ENCODE measurements at places on chromosomes 1 and 21. TPM values are rescaled to one million over a fixed set of nuclear protein-coding genes. Genes with fewer than 3 reads are reported as not detected.

DNA sequence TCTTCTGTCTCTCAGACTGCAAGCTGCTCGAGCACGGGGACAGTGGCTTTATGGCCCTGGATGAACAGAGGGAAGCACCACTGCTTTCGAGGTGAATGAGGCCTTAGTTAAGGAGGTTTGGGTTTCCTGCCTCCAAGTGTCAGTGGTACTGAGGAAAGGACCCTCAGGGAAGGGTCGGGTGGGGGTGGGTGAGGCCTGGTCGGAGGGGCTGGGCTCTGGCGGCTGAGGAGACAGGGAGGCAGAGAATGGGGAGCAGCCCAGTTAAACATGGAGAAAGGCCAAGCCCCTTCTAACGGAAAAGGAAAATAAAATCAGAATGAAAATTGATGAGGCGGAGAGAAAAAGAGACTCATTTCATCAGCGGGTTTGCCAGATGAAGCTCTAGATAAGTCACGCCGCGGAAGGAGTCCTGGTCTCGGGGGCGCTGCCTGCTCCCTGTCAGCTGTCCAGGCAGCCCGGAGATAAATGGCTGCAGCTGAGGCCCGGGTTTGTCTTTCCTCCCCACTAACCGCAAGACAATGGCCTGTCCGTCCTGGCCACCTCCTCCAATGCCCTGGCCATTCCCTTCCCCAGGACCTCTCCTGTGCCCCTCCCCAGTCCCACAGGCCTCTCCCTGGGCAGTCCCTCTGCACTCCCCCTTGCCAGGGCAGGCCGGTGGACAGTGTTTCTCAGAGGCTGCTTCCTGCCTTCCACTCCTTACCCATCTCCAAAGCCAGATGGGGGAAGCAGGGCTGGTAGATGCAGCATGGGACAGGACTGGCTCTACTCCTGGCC, 55.2 kb downstream of the LRRN2 start:
- DNase-seq = no peak

- DNase-seq = peak; percentile 34
These were observed 18.2 kb upstream of the MSTO1 start for GRCh38 chr1:155591770-155592169.

- no peak for DNase-seq
These were observed 3.1 kb upstream of the PRKCZ start for GRCh38 chr1:2046953-2047748.

SPATA45 gene
- total RNA-seq = not detected

- DNase-seq = no peak
These were observed 38.7 kb upstream of the GPR157 start for GRCh38 chr1:9167638-9168037.

- DNase-seq = peak; percentile 12
These were observed 166.1 kb downstream of the PDE4B start for GRCh38 chr1:65958561-65959350.

GRCh38 chr1:64263335-64263734, 59.9 kb downstream of the UBE2U start:
- DNase-seq = no peak

DNA sequence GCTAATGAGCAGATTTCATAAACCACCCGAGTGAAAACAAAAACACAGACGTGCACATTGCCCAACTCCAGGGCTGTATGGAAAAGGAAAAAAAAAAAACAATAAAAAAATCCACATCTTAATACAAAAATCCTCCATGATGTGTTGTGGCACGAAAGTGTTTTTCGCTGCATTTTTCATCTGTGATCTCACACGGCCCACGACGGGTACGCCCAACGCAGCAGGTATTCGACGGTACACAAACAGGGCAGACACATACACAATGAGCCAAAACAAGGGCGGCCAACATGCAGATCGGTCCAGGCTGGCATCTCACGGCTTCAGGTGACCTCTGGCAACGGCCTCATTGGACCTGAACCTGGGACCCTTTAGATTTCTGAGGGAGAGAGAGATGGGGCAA, 31.1 kb downstream of the CASZ1 start:
- DNase-seq = no peak

DNA sequence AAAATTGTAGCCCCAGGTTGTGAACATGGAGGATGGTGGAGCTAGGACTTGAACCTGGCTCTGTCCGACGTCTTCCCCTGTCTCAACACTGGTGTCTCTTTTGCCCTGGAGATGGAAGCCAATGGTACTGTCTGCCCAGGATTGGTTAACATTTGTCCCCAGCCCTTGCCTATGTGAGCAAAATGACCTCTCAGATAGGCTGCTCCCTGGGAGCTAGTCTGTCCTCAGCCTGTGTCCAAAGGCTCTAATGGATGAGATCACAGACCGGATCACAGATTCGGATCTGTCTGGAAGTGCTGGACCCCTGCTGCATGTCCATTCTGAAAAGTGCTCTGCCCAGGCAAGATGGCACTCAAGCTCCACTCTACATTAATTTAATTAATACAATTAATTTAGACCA, 394.4 kb upstream of the VAMP3 start:
- no peak for DNase-seq

DNA sequence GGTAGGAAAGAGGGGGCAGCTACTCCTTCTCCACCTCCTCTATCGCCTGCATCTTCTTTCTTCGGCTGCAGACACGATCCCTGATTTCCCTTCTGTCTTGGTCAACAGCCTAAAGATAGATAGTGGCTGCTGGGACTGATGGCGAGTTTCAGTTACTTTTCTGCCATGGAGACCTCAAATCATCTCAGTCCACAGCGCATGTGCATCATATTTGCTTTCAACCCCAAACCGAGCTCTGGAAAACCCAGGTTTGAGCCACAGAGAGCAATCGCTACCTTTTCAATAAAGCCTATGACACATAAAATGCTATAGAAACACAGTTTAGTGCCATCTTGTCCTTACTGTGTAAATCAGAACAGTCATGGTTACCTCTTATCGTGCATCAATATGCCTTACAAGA, 142.9 kb upstream of the IRF2BP2 start:
- DNase-seq = no peak

DNA sequence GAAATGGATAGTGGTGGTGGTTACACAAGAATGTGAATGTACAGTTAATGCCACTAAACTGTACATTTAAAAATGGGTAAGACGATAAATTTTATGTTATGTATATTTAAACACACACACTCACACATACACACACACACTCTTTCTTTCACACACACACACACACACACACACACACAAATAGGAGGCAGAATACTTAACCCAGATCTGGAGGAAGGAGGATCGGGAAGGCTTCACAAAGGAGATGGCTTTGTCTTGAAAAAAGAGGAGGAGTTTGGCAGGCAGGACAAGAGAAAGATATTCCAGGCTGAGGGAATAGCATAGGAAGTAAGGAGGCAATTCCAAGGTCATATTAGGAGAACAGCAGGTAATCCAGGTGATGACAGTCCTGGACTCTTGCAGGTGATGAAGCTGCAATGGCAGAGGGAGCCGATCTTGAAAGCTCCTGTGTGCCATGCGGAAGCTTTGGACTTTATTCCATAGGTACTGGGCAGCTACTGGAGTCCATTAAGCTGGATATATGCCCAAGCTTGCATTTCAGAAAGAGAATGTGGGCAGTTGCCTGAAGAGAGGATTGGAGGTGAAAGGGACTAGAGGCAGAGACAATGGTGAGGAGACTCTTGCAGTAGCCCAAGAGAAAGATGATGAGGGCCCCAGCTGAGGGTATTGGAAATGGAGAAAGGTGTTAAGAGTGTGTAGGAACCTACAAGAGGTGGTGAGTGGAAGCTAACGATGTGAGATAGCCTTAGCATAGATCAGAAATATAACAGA, 15.4 kb upstream of the LYST start:
- no peak for DNase-seq

- DNase-seq = no peak
These were observed 350.6 kb upstream of the NCAM2 start for GRCh38 chr21:20647607-20648006.

GRCh38 chr1:108089477-108089876, 110.7 kb downstream of the SLC25A24 start:
- no peak for DNase-seq

GRCh38 chr1:212864201-212864600, 6.1 kb downstream of the FLVCR1 start:
- DNase-seq = no peak

RIPPLY3 gene
- total RNA-seq = not detected

GRCh38 chr1:66295803-66296202, 238.2 kb upstream of the SGIP1 start:
- no peak for DNase-seq

COL11A1 gene
- not detected for total RNA-seq

- DNase-seq = no peak
These were observed 203.8 kb downstream of the LMX1A start for GRCh38 chr1:165152727-165153126.

DNA sequence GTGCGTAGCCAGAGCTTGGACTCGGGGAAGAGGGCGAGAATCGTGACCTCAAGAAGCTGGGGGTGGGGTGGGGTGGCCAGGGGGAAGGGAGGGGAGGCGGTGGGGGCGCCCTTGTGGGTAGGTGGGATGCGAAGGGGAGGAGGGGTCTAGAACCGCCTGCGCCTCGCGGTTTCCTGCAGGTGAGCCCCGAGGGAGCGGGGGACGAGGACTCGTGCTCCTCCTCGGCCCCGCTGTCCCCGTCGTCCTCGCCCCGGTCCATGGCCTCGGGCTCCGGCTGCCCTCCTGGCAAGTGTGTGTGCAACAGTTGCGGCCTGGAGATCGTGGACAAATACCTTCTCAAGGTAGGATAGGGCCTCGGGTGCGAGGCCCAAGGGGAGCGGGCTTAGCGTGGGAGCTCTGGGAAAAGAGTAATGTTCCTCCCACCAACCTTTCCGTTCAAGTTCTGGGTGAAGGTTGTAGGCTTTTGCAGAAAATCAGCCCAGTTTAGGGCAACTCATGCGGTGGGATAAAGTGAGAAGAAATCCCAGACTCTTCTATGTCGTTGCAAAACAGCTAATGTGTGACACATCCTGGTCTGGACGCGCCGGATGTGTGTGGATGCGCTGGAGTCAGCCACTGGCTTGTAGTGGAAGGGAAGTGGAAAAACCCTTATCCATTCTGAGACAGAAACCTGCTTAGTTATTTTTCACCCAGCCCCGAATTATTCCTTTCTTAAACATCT, 2.9 kb downstream of the LHX8 start:
- DNase-seq = no peak

ESPN gene
- 0.83 TPM for total RNA-seq

DNA sequence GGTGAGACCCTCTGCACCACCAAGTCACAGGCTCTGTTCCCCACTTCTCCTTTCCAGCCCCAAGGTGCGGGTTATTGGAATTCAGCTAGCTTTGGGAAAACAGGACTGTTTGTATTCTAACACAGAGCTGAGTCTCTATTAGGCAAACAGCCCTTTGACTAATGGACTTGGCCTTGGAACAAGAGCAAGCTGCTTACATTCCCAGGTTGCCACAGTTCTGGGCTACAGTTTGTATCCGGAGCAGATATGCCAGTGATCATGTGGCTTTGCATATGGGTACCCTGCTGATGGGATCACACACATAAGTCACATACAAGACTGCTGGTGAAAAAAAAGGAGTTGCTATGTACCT, 110.5 kb upstream of the COA6 start:
- no peak for DNase-seq

GRCh38 chr21:42905195-42905594, 12.1 kb downstream of the NDUFV3 start:
- no peak for DNase-seq

DNA sequence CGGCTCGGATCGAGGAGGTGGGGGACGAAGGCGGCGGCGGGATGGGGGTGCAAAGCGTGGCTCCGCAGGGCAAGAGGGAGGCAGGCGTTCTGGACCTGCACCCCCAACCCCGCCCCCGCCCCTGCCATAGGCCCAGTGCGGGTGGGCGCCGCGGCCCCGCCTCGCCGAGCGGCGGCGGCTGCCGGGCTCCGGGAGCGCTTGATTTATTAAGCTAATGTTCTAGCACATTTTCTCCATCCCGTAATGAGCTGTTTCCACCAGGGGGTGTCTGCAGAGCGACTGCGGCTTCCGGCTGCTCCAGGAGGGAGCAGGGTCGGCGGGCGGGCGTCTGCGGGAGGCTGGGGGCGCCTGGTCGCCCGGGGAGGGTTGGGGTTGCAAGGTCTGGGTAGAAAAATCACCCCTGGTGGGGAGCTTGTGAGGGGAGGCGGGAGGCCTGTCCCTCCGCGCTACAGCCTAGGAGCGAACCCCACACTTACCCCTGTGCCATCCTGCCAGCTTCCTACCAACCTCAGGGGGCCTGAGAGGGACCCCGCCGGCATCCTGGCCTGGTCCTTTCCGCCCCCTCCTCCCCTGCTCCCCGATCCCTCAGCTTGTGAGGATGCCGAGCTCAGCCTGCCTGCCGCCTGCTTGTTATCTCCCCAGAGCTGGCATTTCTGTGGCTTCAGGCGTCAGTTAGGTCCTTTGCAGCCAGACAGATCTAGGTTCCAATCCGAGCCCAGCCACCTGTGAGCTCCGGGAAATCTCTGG, 48.5 kb upstream of the ACOT11 start:
- peak; percentile 58 for DNase-seq

- no peak for DNase-seq
These were observed 72.7 kb upstream of the MUTYH start for GRCh38 chr1:45412899-45413298.

C1orf141 gene
- not detected for total RNA-seq

- DNase-seq = no peak
These were observed 82.9 kb upstream of the SLC2A1 start for GRCh38 chr1:43041591-43041990.

All from activated CD8-positive, alpha-beta T cell treated with anti-CD3 and anti-CD28 coated beads for 36 hours (primary cell).